ENCODE measurements at places on chromosomes 16 and 17. TPM values are rescaled to one million over a fixed set of nuclear protein-coding genes. Genes with fewer than 3 reads are reported as not detected.
A peak's percentile ranks its signal among the peaks of the same experiment; 100 is the strongest.

DNA sequence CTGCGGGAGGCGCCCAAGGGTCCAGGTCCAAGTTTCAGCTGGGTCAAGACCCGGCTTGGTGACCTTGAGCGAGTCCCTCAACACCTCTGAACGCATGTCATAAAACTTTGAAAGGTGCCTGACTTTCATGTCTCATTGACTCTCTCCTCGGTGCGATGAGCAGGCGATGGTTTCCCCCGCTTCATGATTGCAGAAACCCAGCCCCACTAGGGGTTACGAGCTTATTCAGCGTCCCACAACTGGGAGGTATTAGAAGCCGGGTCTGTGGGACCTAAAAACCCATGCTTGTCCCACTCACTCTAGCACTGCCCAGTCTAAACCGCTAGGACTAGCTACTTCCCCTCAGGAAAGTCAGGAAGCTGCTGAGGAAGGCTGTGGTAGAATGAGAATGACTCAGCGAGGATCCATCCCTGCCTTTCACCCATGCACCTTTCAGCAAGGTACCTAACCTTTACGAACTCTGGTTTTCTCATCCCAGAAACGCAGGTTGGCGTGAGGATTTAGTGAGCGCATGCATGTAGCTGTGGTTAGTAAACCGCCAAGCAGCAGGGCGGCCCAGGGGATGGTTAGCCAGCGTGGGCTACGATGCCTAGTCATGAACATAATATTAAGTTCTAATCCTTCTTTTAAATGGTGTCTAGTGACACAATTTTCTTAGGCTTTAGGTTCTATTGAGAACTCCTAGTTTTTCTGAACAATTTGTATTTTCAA lies 26.2 kb upstream of the RFFL start:
- H3K4me3 ChIP-seq, result peak overlapping the region; percentile 99
- H3K27ac ChIP-seq, result peak overlapping the region; percentile 95
- H3K4me1 ChIP-seq, result peaks cover 7% of the 10 kb centered on the region
- no peaks in the 10 kb centered on the region for H3K36me3 ChIP-seq

- no peaks in the 10 kb centered on the region for H3K36me3 ChIP-seq
- peak within 1 kb of the TSS; percentile 81 for H3K27ac ChIP-seq
- H3K4me1 ChIP-seq, result peaks cover 20% of the 10 kb centered on the region
- DNase-seq, result peak; percentile 95
- H3K4me3 ChIP-seq, result peak within 1 kb of the TSS; percentile 34
These were observed at the start of gene DNAH9 for GRCh38 chr17:11598274-11599221. Gene DNAH9, plus strand, starts transcription at chr17:11598470. Its CDS starts 29 bp downstream, at chr17:11598499.

DNA sequence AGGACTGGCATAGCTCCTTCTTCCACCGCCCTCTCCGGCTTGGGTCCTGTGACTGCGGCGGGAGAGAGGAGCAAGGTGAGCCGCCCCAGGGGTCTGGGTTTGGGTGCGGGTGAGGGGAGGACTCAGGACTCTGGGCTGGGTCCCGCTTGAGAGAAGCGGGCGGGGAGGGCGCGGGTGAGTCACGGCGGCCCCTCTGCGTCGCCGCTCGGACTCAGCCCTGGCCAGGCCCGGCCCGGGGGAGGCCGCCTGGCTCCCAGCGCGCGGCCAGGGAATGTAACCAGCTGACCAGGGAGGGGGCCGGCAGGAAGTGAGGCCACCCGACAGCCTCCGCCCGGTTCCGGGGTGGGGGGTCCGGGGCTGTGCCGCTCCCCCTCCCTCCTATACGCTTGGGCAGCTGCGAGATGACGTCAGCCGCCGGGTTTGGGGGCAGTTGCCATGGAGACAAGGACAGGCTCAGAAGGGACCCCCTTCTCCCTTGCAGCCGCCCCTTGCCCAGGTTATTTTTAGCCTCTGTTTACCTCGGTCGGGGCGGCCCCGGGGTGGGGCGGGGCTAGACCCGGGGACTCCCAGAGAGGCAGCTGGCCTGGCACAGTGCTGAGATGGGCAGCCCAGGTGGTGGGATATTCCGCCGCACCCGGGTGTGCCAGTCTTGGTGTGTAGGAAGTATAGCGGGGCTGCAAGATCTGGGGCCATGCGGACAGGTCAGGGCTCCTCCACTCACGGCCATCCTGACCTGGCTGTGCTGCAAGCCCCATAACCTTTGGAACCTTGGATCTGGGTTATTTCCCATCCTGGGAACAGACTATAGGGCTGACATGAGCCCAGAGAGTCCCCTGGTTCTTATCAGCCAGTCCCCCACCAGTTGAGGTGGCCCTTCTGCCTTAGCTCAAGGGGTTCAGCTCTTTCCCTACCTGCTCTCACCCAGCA lies 1.6 kb downstream of the RIPOR1 start:
- H3K4me3 ChIP-seq, result peak overlapping the region; percentile 91
- H3K4me1 ChIP-seq, result peaks cover 55% of the 10 kb centered on the region
- peak; percentile 58 for DNase-seq
- H3K27ac ChIP-seq, result peak overlapping the region; percentile 91
- no peaks in the 10 kb centered on the region for H3K27me3 ChIP-seq
- no peaks in the 10 kb centered on the region for H3K36me3 ChIP-seq

DNA sequence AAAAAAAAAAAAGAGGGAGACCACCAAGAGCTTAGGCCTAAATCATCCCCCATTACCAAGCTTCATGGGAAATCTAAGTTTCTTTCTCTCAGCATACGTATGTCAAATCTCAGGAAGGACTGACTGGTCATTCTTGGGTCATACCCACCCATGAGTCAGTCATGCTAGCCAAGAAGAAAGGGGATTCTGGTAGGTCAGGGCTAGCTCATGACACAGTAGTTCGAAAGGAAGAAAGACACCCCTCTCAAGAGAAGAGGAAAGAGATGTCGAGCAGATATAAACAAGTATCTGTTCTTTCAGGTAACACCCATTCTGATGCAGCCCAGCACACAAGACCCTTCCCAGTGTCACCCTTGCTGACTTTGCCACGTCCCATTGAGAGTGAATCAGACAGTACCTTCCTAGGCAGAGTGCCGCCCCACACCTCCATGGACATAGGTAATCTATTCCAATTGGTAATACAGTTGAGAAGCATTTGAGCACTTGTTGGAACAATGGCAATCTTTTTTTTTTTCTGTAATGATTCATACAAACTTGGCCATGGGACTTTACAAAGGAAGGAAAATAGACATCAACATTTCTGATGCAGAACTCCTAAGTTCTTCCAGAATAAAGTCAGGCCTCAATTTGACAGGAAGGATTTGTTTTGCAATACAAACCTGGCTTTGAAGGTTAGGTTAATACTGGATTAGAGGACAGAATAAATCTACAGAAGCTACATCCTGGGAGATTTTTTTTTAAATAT lies 38.2 kb downstream of the COPRS start:
- no peaks in the 10 kb centered on the region for H3K36me3 ChIP-seq
- H3K4me3 ChIP-seq, result no peak overlapping the region
- H3K27me3 ChIP-seq, result no peaks in the 10 kb centered on the region
- DNase-seq, result no peak

The DPEP3 gene
- total RNA-seq, result not detected

DNA sequence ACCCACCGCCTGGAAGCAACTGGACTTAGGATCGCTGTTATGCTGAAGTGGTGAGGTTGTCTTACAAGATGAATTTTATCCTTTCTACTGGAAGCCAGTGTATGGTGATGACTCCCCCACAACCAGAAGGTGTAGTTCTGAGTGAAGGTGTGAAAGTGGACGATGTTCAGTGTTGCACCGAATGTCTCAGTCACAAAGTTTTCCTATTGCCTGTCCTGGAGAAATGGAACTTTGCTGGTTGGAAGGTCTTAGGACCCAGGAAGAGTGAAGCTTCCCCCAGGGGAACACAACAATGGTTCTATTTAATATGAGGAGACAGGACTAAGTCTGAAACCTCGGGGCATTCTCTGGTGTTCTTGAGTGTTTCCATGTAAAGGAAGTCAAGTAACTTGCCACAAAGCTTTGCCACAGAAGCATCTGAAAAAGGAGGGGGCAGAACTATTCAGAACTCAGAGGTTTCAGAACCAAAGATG lies 44.2 kb downstream of the USP22 start:
- no peaks in the 10 kb centered on the region for H3K4me1 ChIP-seq
- no peaks in the 10 kb centered on the region for H3K27me3 ChIP-seq
- no peak for DNase-seq
- H3K4me3 ChIP-seq, result no peak overlapping the region

The PKMYT1 gene
- total RNA-seq, result 1.6 TPM
